Fibroblast of lung (primary cell): ENCODE measurements at places on chromosomes 6 and 20. TPM values are rescaled to one million over a fixed set of nuclear protein-coding genes. Genes with fewer than 3 reads are reported as not detected.

- DNase-seq = no peak
- no peaks in the 10 kb centered on the region for H3K27me3 ChIP-seq
- H3K36me3 ChIP-seq = no peaks in the 10 kb centered on the region
- no peak overlapping the region for H3K27ac ChIP-seq
- peaks cover 3% of the 10 kb centered on the region for H3K4me1 ChIP-seq
- H3K4me3 ChIP-seq = no peak overlapping the region
Observed at GRCh38 chr6:3286641-3287171, 28.0 kb downstream of the PSMG4 start.

DNA sequence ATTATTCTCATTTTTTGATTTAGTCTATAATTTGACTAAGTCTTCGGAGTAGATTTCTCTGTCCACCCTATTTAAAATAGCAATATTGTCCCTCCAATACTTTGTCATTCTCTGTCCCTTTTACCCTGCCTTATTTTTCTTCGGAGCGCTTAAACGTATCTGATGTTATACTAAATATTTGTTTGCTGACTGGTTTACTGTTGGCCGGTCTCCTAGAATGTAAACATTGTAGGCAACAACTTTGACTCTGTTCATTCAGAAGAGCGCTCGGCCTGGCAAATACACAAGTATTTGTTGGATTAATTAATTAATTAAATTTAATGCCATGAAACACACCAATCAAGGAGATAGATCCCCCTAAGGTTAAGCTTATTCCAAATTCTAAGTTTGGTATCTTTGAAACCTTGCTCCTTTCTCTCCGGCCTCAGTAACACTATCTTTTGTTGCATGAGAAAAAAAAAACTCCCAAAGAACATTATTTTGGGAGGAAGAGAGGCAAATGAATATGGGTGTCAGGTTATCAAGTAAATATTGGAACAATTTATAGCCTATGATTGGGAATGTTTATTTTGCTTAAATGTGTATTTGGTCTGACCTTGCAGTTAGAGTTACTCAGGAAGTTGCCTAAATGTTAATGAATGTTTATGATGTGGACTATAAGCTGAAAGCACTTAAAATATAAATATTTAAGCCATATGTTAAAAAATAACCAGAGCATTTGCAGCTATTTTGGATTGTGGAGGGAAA lies 231.1 kb downstream of the SOX4 start:
- no peaks in the 10 kb centered on the region for H3K4me1 ChIP-seq
- H3K36me3 ChIP-seq = no peaks in the 10 kb centered on the region
- H3K27ac ChIP-seq = no peak overlapping the region
- no peak overlapping the region for H3K4me3 ChIP-seq

- H3K4me3 ChIP-seq = no peak overlapping the region
- H3K4me1 ChIP-seq = no peaks in the 10 kb centered on the region
- H3K36me3 ChIP-seq = no peaks in the 10 kb centered on the region
- H3K27me3 ChIP-seq = no peaks in the 10 kb centered on the region
Observed at GRCh38 chr6:86535100-86535499, 402.2 kb upstream of the HTR1E start.

GRCh38 chr6:144665932-144666450 lies 380.9 kb downstream of the UTRN start:
- no peaks in the 10 kb centered on the region for H3K36me3 ChIP-seq
- no peaks in the 10 kb centered on the region for H3K4me1 ChIP-seq
- H3K4me3 ChIP-seq = no peak overlapping the region
- no peaks in the 10 kb centered on the region for H3K27me3 ChIP-seq
- no peak overlapping the region for H3K27ac ChIP-seq

GRCh38 chr6:167648501-167649278 lies 178.0 kb upstream of the AFDN start:
- H3K36me3 ChIP-seq = no peaks in the 10 kb centered on the region
- no peak for DNase-seq
- no peaks in the 10 kb centered on the region for H3K27me3 ChIP-seq
- no peak overlapping the region for H3K27ac ChIP-seq
- no peaks in the 10 kb centered on the region for H3K4me1 ChIP-seq

DNA sequence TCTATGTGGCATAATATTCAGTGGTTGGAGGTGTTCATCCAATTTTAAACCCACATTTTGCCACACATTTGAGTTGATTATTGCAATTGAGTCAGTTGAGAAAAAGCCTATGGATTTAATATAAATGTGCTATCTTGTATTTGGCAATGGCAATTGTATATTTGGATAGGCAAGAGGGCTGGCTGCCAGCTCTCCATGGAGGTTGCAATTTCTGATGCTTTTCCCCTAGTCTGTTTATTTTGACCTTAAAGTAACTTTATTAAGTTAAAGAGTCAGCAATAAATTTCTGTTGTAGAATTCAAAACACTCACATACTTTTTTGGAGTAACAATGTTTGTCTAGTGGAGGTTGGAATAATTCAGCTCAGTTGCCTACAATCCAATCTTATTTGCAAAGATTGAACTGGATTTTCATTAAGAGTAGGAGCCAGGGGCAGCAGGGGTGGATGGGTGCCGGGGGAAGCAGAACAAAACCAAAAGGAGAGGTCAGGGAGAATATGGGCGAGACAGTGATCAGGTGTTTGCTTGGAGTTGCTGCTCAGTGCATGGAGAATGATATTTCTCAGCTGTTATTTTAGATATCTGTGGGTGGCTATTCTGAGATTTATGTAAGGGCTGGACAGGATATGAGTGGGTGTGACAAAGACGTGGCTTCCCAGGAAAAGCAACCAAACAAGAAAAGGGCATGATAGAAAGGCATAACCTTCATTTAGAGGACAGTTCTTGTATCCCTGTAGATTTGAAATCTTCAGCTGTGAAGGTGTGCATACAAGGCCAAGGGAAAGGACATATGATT lies 163.0 kb downstream of the HDGFL1 start:
- no peaks in the 10 kb centered on the region for H3K36me3 ChIP-seq
- H3K4me3 ChIP-seq = no peak overlapping the region
- H3K4me1 ChIP-seq = no peaks in the 10 kb centered on the region
- no peak overlapping the region for H3K27ac ChIP-seq
- no peaks in the 10 kb centered on the region for H3K27me3 ChIP-seq

RSPH9 gene
- total RNA-seq = 1.5 and 1.7 TPM in 2 replicates

IP6K3 gene
- total RNA-seq = 1.8 and 5.4 TPM in 2 replicates

C4B gene
- 19.0 and 43.9 TPM in 2 replicates for total RNA-seq

GRCh38 chr20:59790346-59790745 lies 143.1 kb downstream of the SYCP2 start:
- no peaks in the 10 kb centered on the region for H3K36me3 ChIP-seq
- H3K27ac ChIP-seq = no peak overlapping the region
- no peaks in the 10 kb centered on the region for H3K27me3 ChIP-seq
- no peaks in the 10 kb centered on the region for H3K4me1 ChIP-seq
- DNase-seq = peak; percentile 5
- H3K4me3 ChIP-seq = no peak overlapping the region

GRCh38 chr6:73388800-73389512 lies 5.7 kb upstream of the DDX43 start:
- peak overlapping the region; percentile 65 for H3K4me3 ChIP-seq
- H3K4me1 ChIP-seq = no peaks in the 10 kb centered on the region
- H3K36me3 ChIP-seq = no peaks in the 10 kb centered on the region
- H3K27ac ChIP-seq = peak overlapping the region; percentile 22
- H3K27me3 ChIP-seq = no peaks in the 10 kb centered on the region

DNA sequence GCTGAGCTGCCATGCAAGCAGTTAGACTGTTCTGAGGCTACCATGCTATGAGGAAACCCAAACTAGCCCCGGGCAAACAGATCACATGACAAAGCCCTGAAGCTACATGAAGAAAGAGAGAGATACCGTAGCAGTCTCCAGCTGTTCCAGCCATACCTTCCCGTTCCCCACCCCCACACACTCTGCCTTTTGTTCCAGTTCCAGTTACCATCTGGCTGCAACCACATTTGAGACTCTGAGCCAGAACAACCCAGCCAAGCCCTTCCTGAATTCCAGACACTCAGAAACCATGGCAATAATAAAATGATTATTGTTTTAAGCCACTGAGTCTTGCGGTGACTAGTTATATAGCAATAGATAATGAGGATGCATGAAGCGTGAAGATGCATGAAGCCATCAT lies 28.3 kb downstream of the RIN2 start:
- H3K4me3 ChIP-seq = no peak overlapping the region
- H3K4me1 ChIP-seq = peaks cover 20% of the 10 kb centered on the region

C6orf118 gene
- not detected in 2 replicates for total RNA-seq

MAVS gene
- total RNA-seq = 12.1 and 15.9 TPM in 2 replicates

- no peak overlapping the region for H3K27ac ChIP-seq
- no peaks in the 10 kb centered on the region for H3K36me3 ChIP-seq
- peak; percentile 26 for DNase-seq
- H3K4me1 ChIP-seq = no peaks in the 10 kb centered on the region
Observed at GRCh38 chr20:3239867-3240775, 1.1 kb upstream of the SLC4A11 start.

DNA sequence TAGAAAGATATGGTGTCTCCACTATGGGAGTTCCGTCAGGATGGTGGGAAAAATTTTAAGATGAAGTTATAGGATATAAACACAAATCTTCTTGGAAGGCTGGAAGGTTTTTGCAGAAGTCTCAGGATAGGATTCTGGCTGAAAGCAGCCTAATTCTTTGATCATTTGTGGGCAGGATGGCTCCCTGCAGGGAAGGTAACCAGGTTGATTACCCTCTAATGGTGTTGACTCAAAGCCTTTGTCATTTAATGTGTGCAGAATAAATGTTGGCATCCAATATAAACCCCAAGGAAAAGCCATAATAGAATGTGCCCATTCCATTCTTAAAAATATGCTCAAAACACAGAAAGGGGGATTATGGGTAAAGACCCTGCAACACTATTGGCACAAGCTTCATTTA lies 204.3 kb downstream of the EPM2A start:
- no peak overlapping the region for H3K4me3 ChIP-seq
- no peaks in the 10 kb centered on the region for H3K4me1 ChIP-seq
- H3K27ac ChIP-seq = no peak overlapping the region
- H3K36me3 ChIP-seq = no peaks in the 10 kb centered on the region
- H3K27me3 ChIP-seq = no peaks in the 10 kb centered on the region
- no peak for DNase-seq

IYD gene
- total RNA-seq = not detected in 2 replicates
